Heart left ventricle (tissue), 16 donors: ENCODE measurements at places on chromosomes 6 and 20.

DNA sequence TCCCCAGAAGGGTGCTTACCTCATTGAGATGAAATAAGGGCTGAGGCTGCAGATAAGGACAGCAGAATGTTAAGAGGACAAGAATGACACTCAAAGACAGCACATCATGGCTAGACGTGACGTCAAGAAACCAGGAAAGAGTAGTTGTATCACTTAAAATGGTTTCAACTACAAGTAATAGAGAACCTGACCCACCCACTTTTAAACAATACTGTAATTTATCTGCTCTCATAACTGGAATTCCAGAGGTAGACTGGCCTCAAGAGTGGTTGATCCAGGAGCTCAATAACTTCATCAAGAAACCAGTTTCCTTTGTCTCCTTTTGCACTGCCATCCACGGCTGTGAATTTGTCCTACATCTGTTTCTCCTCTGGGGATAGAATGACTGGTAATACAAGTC, 187.1 kb downstream of the EYA4 start:
- H3K27ac ChIP-seq, result no peak overlapping the region
- H3K4me1 ChIP-seq, result no peaks in the 10 kb centered on the region
- H3K27me3 ChIP-seq, result no peaks in the 10 kb centered on the region
- no peak overlapping the region for H3K4me3 ChIP-seq

- H3K36me3 ChIP-seq, result no peaks in the 10 kb centered on the region
- no peaks in the 10 kb centered on the region for H3K27me3 ChIP-seq
- DNase-seq, result no peak
- H3K4me1 ChIP-seq, result no peaks in the 10 kb centered on the region
Observed at GRCh38 chr6:72820906-72821305, 199.0 kb downstream of the KCNQ5 start.

GRCh38 chr6:44700422-44700821, 312.9 kb downstream of the CDC5L start:
- peaks cover 12% of the 10 kb centered on the region for H3K4me1 ChIP-seq
- no peak overlapping the region for H3K4me3 ChIP-seq
- no peaks in the 10 kb centered on the region for H3K36me3 ChIP-seq

- H3K27me3 ChIP-seq, result peaks cover 69% of the 10 kb centered on the region
- no peak overlapping the region for H3K4me3 ChIP-seq
- DNase-seq, result no peak
- no peaks in the 10 kb centered on the region for H3K36me3 ChIP-seq
Observed at GRCh38 chr6:373031-373430, 18.5 kb upstream of the IRF4 start.

GRCh38 chr6:97978855-97979271, 695.8 kb upstream of the MMS22L start:
- no peak overlapping the region for H3K4me3 ChIP-seq
- no peaks in the 10 kb centered on the region for H3K36me3 ChIP-seq
- H3K27ac ChIP-seq, result no peak overlapping the region
- no peak for DNase-seq
- no peaks in the 10 kb centered on the region for H3K27me3 ChIP-seq
- no peaks in the 10 kb centered on the region for H3K4me1 ChIP-seq
